Glutamatergic neuron (in vitro differentiated cells): ENCODE measurements at places on chromosomes 16 and 17. TPM values are rescaled to one million over a fixed set of nuclear protein-coding genes. Genes with fewer than 3 reads are reported as not detected.
A peak's percentile ranks its signal among the peaks of the same experiment; 100 is the strongest.

- H3K27ac ChIP-seq: no peak overlapping the region
- peaks cover 24% of the 10 kb centered on the region for H3K4me1 ChIP-seq
- H3K27me3 ChIP-seq: peaks cover 4% of the 10 kb centered on the region
- no peaks in the 10 kb centered on the region for H3K36me3 ChIP-seq
- no peak overlapping the region for H3K4me3 ChIP-seq
Measured at GRCh38 chr17:40307001-40307730, 1.8 kb upstream of the RARA start.

The TNFRSF13B gene
- total RNA-seq: not detected

DNA sequence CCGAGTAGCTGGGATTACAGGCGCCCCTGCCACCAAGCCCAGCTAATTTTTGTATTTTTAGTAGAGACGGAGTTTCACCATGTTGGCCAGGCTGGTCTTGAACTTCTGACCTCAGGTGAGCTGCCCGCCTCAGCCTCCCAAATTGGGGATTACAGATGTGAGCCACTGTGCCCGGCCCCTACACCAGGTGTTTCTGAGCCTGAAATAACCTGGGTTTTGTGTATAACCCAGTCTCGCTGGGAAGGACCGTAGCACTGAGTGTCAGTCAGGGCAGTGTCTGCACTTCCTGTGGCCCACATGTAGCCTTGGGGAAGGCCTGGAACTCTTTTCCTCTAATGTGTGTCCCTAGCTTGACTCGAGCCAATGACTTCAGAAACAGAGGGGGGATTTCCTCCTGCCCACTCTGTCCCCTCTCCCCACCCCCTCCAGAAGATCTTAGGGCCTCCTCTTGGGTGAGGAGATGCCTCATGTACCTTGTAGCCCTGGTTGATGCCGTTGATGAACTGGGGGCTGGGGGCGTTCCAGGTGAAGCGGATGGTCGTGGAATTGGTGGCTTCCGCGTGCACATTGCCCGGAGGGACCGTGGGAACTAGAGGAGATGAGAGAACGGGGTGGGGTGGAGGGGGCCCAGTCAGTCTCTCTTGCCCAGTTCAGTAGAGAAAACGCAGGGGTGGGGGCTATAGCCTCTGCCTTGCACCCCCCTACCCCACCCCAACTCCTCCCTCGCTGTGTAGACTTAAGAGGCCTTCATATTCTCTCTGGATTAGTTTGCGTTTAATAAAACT lies 102.6 kb upstream of the CDC42EP4 start:
- no peak for DNase-seq
- H3K4me1 ChIP-seq: peaks cover 2% of the 10 kb centered on the region
- no peak overlapping the region for H3K4me3 ChIP-seq
- no peak overlapping the region for H3K27ac ChIP-seq
- H3K27me3 ChIP-seq: peaks cover 3% of the 10 kb centered on the region

DNA sequence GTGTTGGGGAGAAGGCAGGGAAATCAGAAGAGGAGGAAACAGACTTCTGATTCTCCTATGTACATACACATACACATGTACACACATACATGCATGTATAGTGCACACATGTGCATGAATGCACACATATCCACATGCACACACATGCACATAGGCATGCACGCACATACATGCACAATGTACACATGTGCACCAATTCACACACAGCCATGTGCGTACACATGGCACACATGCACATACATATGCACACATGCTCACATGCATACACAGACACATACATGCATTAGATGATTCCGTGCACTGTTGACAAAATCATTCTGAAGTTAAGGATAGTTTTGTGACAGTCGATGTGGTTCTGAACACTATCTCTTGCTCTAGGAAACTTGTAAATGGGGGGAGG lies 214.0 kb upstream of the CDH13 start:
- H3K36me3 ChIP-seq: no peaks in the 10 kb centered on the region
- no peaks in the 10 kb centered on the region for H3K4me1 ChIP-seq
- H3K27ac ChIP-seq: no peak overlapping the region
- H3K27me3 ChIP-seq: no peaks in the 10 kb centered on the region

The CCL8 gene
- not detected for total RNA-seq

- no peak for DNase-seq
- H3K27me3 ChIP-seq: peaks cover 5% of the 10 kb centered on the region
- no peaks in the 10 kb centered on the region for H3K4me1 ChIP-seq
- H3K4me3 ChIP-seq: no peak overlapping the region
- H3K27ac ChIP-seq: no peak overlapping the region
Measured at GRCh38 chr17:13074026-13074425, 56.2 kb upstream of the ELAC2 start.

The KRTAP2-3 gene
- total RNA-seq: not detected

The TMEM235 gene
- not detected for total RNA-seq

The BAIAP3 gene
- 26.7 TPM for total RNA-seq

GRCh38 chr17:65190467-65191097 lies 53.4 kb downstream of the RGS9 start:
- peaks cover 8% of the 10 kb centered on the region for H3K36me3 ChIP-seq
- H3K4me3 ChIP-seq: no peak overlapping the region
- H3K4me1 ChIP-seq: no peaks in the 10 kb centered on the region
- no peak overlapping the region for H3K27ac ChIP-seq

DNA sequence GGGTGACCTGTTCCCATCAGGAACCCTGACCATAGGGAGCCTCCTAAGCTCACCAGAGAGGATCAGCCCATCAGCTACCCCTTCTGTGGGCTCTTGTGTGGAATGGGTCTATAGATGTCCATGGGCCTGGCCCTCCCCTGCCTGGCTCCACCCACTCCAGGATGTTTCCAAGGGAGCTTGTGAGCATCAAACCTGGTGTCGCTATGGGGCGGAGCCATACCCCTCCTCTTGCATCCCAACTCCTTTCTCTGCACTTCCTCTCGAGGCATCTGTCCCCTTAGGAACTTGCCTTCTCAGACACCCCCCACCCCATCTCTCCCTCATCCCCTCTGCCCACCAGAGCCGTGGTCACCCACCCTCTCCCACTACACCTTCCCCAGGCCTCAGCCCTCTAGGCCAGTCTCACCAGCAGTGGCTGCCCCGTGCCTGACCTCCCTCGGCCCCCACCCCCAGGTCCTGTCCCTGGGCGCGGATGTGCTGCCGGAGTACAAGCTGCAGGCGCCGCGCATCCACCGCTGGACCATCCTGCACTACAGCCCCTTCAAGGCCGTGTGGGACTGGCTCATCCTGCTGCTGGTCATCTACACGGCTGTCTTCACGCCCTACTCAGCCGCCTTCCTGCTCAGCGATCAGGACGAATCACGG lies 10.4 kb downstream of the KCNH6 start:
- no peak for DNase-seq
- H3K27ac ChIP-seq: no peak overlapping the region
- peaks cover 14% of the 10 kb centered on the region for H3K27me3 ChIP-seq
- no peaks in the 10 kb centered on the region for H3K36me3 ChIP-seq
- H3K4me1 ChIP-seq: peaks cover 2% of the 10 kb centered on the region
- no peak overlapping the region for H3K4me3 ChIP-seq

The ZNF287 gene
- 17.4 TPM for total RNA-seq

- H3K27me3 ChIP-seq: peaks cover 11% of the 10 kb centered on the region
- no peak for DNase-seq
- H3K4me3 ChIP-seq: no peak overlapping the region
Measured at GRCh38 chr16:84042879-84043485, 387 bp upstream of the SLC38A8 start.

The TEKT5 gene
- total RNA-seq: not detected

- no peak overlapping the region for H3K4me3 ChIP-seq
- H3K27me3 ChIP-seq: no peaks in the 10 kb centered on the region
- no peaks in the 10 kb centered on the region for H3K36me3 ChIP-seq
Measured at GRCh38 chr16:48435906-48436305, 50.7 kb upstream of the SIAH1 start.

The MT1H gene
- not detected for total RNA-seq

DNA sequence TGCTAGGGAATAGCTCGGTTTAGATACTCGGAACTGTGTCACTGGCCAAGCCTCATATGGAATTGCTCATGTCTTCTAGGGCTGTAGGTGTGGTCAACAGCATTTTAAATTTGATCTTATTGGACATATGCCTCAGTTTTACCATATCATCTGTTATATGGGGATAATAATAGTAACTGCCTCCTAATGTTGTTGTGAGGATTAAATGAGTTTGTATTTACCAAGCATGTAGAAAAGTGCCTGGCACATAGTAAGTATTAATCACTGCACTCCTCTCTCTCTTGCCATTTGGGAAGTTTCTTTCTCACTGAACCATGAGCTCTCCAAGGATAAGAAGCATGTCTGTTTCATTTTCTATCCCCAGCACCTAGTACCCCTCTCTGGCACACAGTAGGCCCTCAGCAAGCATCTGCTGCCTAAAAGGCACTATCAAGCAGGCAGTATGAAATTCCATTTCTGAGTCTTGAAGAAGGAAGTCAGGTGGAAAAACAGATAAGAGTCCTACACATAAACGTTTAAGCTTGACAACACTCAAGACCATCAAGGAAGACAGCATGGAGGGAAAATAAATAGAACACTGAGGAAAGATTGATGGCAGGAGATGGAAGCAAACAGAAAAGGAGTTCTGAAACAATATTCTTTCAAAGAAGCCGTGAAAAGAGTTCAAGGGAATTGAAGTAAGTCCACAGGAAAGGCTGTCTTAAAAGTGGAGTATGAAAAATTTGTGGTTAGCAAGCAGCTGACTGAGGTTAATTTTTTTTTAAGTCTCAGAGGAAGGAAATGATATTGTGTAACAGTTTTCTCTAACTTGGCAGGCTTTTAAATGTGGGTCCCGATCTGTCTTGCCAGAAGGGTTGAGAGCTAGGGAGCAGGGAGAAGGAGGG lies 2.2 kb upstream of the ATP6V0A1 start:
- no peak overlapping the region for H3K4me3 ChIP-seq
- peak overlapping the region; percentile 1 for H3K27ac ChIP-seq
- DNase-seq: no peak

The TMEM98 gene
- total RNA-seq: 62.3 TPM

GRCh38 chr17:2090210-2090641 lies 35.3 kb downstream of the HIC1 start:
- peaks cover 8% of the 10 kb centered on the region for H3K27me3 ChIP-seq
- no peak overlapping the region for H3K4me3 ChIP-seq
- no peaks in the 10 kb centered on the region for H3K36me3 ChIP-seq
- H3K4me1 ChIP-seq: peaks cover 39% of the 10 kb centered on the region

GRCh38 chr17:51947160-51947735 lies 211.3 kb downstream of the CA10 start:
- no peaks in the 10 kb centered on the region for H3K27me3 ChIP-seq
- no peak overlapping the region for H3K4me3 ChIP-seq
- no peak overlapping the region for H3K27ac ChIP-seq
- no peak for DNase-seq
- no peaks in the 10 kb centered on the region for H3K36me3 ChIP-seq

DNA sequence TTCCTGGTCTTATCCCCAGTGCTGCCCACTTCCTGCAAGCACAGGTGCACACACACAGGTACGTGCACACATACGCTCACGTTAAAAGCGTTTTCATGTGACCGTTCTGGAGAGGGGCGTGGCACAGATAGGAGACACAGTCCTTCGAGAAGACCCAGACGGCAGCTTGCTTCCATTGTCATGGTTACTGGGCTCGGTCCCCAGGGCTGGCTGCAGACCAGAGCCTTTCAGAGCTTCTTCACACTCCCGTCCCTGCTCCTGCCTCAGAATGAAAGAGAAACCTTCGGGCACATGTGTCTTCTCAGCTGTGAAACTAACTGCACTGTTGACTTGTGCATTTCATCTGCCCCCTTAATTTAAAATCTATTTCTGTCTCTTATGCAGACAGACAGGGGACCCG lies 154.2 kb downstream of the PITPNC1 start:
- H3K27ac ChIP-seq: peak overlapping the region; percentile 96
- H3K36me3 ChIP-seq: no peaks in the 10 kb centered on the region
- DNase-seq: peak; percentile 80
- H3K4me1 ChIP-seq: peaks cover 55% of the 10 kb centered on the region
- H3K27me3 ChIP-seq: peaks cover 10% of the 10 kb centered on the region
- H3K4me3 ChIP-seq: peak overlapping the region; percentile 79

The RNF222 gene
- not detected for total RNA-seq

- no peaks in the 10 kb centered on the region for H3K36me3 ChIP-seq
- H3K4me1 ChIP-seq: peaks cover 7% of the 10 kb centered on the region
- DNase-seq: no peak
- H3K4me3 ChIP-seq: no peak overlapping the region
- H3K27ac ChIP-seq: no peak overlapping the region
Measured at GRCh38 chr16:57687363-57687929, 7.2 kb upstream of the DRC7 start.

DNA sequence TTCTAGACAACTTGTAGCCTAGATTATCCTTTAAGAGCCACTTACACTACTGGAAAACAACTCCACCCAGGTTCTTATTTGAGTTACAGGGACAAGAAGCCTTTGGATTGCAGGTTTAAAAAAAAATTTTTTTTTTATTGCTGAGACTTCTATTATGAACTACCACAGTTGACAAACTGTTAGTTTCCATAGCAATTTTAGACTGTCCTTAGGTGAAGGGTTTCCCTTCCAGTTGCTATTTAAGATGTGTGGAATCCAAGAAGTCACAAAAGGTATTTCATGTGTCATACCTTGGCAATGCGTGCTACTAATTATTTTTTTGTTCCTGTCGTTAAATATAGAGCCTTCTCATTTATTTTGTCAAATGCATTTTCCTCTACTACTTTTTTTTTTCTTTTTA lies 253.2 kb downstream of the PRKCA start:
- no peak overlapping the region for H3K4me3 ChIP-seq
- DNase-seq: no peak
- H3K27me3 ChIP-seq: peaks cover 3% of the 10 kb centered on the region
- peaks cover 1% of the 10 kb centered on the region for H3K4me1 ChIP-seq

DNA sequence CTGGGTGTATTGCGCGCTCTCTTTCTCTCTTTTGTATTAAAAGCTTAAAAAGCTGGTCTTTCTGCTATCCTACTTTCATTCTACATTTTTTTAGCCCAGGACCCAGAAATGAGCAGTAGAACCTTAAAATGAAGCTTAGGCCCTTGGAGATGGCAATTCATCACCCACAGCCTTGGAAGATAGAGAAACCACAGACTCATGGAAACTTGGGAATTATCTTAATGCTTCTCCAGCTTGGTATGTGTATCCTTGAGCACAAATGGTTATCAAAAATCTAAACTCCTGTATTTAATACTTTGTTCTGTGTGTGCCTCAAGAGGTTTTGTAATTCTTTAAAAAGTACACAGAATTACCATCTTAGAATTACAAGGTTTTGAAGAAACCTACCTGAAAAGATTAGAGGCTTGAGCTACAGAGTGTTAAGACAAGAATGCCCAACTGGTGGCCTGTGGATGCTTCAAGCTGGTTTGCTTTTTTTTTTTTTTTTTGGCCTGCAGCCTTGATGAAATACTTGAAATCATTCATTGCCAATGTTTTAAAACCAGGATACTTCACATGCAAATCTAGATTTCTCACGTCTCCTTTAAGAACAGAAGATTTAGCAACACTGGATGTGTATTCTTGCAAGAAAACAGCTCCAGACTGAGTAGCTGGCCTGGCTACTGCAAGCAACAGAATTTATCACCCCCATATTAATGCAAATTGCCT lies 105.0 kb downstream of the XYLT1 start:
- H3K36me3 ChIP-seq: no peaks in the 10 kb centered on the region
- H3K27me3 ChIP-seq: no peaks in the 10 kb centered on the region
- DNase-seq: no peak
- no peak overlapping the region for H3K27ac ChIP-seq
- H3K4me1 ChIP-seq: peaks cover 28% of the 10 kb centered on the region
- no peak overlapping the region for H3K4me3 ChIP-seq
